ENCODE measurements at places on chromosomes 5 and 9.

GRCh38 chr5:109230369-109230768 is 179.4 kb downstream of the PJA2 start:
- no peaks in the 10 kb centered on the region for H3K4me1 ChIP-seq
- no peak overlapping the region for H3K4me3 ChIP-seq
- H3K27ac ChIP-seq: no peak overlapping the region
- H3K27me3 ChIP-seq: no peaks in the 10 kb centered on the region

- H3K4me3 ChIP-seq: peak overlapping the region; percentile 99
- H3K4me1 ChIP-seq: peaks cover 49% of the 10 kb centered on the region
- no peaks in the 10 kb centered on the region for H3K27me3 ChIP-seq
- H3K27ac ChIP-seq: peak overlapping the region; percentile 100
- H3K36me3 ChIP-seq: peaks cover 31% of the 10 kb centered on the region
These were observed 960 bp downstream of the CANX start for GRCh38 chr5:179699616-179700237.

DNA sequence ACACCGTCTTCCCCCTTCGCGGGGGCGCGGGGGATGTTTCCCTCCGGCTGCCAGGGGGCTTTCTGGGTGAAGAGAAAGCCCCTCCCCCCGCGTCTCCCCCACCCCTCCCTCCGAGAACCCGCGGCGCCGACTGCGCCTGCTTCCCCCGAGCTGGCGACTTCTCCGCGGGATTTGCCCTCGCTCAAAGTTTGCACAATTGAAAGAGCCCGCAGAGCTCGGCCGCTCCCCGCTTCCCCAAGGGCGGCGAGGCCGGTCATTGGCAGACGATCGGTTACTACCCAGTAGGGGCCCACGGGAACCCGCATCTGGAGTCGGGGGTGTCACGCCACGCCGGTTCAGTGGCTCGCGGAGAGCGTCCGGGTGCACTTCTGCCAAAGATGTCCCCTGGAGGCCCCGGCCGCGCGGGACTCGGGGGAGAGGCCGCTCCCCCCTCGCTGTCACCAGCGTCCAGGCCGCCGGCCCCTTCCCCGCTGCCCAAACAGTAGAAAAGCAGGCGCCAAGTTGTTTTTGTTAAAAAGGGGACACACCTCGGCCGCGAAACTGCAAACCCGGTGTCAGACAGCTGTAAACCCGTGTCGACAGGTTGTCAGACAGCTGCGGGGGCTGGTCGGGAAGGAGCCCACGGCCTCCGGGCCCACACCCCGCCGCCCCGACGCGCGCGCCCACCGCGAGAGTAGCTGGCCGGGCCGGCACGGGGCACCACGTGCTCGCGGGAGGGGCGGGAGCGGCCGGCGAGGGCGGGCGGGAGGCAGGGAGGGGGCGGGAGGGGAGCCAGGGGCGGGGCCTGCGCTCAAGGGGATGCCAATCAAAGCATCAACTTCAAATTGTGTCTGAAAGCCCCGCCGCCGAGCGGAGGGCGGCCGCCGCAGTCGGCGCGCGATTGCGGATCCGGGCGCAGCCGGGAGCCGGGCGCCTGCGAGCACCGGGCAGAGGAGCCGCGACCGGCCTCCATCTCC is at the start of gene IRX1:
IRX1 (plus strand) TSS at position 827 of the 956 bp plus-strand sequence. CDS start 274 bp downstream, outside the sequence.
- peaks cover 5% of the 10 kb centered on the region for H3K36me3 ChIP-seq
- H3K4me3 ChIP-seq: no peak within 1 kb of the TSS
- no peaks in the 10 kb centered on the region for H3K4me1 ChIP-seq
- peaks cover 64% of the 10 kb centered on the region for H3K27me3 ChIP-seq
- H3K27ac ChIP-seq: peak within 1 kb of the TSS; percentile 66

GRCh38 chr9:37920471-37921167 is 16.7 kb upstream of the SLC25A51 start:
- H3K36me3 ChIP-seq: no peaks in the 10 kb centered on the region
- no peaks in the 10 kb centered on the region for H3K27me3 ChIP-seq
- no peaks in the 10 kb centered on the region for H3K4me1 ChIP-seq
- DNase-seq: peak; percentile 12
- no peak overlapping the region for H3K4me3 ChIP-seq
- H3K27ac ChIP-seq: no peak overlapping the region

DNA sequence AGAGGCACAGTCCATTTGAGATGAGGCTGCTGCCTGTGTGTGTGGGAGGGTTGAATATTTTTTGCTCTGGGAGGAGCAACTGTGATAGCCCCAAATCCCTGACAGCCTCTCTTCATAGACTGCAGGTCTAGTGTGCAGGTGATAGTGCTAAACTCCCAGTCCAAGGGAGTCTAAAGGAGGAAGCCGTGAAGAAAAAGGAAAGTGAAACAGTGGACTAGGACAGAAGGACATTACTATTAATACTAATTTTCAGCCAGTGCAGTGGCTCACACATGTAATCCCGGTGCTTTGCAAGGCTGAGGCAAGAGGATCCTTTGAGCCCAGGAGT is 295.0 kb downstream of the PDE4D start:
- DNase-seq: no peak
- no peaks in the 10 kb centered on the region for H3K36me3 ChIP-seq
- H3K27ac ChIP-seq: peak overlapping the region; percentile 48

GRCh38 chr9:28668158-28668557 is 1094.9 kb upstream of the C9orf72 start:
- no peaks in the 10 kb centered on the region for H3K4me1 ChIP-seq
- DNase-seq: no peak
- H3K27ac ChIP-seq: no peak overlapping the region
- no peak overlapping the region for H3K4me3 ChIP-seq
- no peaks in the 10 kb centered on the region for H3K36me3 ChIP-seq

GRCh38 chr5:140342287-140342686 is 4.1 kb downstream of the HBEGF start:
- peak overlapping the region; percentile 85 for H3K4me3 ChIP-seq
- peak overlapping the region; percentile 98 for H3K27ac ChIP-seq
- DNase-seq: peak; percentile 69
- H3K36me3 ChIP-seq: peaks cover 57% of the 10 kb centered on the region

DNA sequence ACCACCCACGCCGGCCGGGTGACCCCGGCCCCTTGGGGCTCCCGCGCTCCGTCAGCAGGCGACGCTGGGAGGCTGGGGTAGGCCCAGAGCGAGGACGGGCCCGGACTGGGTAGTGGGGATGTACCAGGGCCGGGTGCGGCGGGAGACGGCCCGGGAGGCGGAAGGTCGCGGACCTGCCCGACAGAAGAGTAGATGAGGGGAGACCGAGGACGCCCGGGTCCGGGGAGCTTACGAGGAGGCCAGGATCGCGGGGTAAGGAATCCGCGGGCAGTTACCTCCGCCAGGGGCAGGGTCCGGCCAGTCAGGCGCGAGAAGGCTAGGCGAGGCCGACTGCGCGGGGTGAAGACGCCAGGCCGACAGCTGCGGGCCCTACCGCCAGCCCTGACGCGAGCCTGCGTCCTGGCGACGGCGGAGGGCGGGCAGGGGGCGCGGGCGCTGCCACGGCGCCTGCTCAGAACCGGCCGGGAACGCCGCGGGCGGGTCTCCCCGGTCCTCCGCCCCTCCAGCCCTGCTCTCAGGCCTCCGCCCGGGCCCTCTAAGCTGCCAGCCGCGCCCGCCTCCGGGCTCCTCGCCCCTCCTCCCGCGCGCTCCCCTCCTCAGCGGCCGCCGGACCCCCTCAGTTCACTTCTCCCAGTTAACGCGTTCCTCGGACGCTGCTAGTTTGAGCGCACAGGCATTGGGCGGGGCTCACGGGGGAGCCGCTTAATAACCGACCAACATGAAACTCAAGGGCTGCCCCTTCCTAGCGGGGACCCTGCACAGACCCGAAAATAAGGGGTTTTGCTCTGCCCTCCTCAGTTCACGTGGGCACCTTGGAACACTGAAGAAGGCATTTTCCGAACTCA is at the start of gene CPLANE1:
CPLANE1 (minus strand) TSS at position 407 of the 845 bp plus-strand sequence. CDS start 1,678 bp downstream, outside the sequence.
- no peaks in the 10 kb centered on the region for H3K27me3 ChIP-seq
- peaks cover 17% of the 10 kb centered on the region for H3K4me1 ChIP-seq
- H3K36me3 ChIP-seq: no peaks in the 10 kb centered on the region

DNA sequence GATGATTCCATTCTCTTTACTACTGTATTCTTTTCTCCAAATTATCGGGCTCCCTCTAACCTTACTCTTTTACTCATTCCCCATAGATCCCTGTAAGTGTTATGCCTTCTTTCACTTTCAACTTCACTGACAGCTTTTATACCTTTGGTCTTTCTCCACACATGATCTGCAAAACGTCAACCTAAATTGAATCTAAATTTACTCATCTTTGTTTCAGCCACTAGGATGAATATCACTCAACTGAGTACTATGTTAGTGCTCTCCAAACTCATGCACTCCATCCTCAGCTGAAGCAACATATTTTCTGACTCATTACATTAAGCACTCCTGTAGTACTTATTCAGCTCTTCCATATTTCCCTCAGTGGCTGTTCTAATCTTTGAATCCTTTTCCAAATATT is 133.4 kb downstream of the ADAMTS19 start:
- no peak for DNase-seq
- H3K4me3 ChIP-seq: no peak overlapping the region
- no peaks in the 10 kb centered on the region for H3K36me3 ChIP-seq
- H3K4me1 ChIP-seq: no peaks in the 10 kb centered on the region

GRCh38 chr5:61055434-61056006 is 106.7 kb downstream of the SMIM15 start:
- no peaks in the 10 kb centered on the region for H3K36me3 ChIP-seq
- peak; percentile 17 for DNase-seq
- no peaks in the 10 kb centered on the region for H3K27me3 ChIP-seq
- H3K4me3 ChIP-seq: no peak overlapping the region
- H3K4me1 ChIP-seq: no peaks in the 10 kb centered on the region
- no peak overlapping the region for H3K27ac ChIP-seq

- peaks cover 60% of the 10 kb centered on the region for H3K27me3 ChIP-seq
- H3K27ac ChIP-seq: peak overlapping the region; percentile 73
These were observed 3.9 kb upstream of the BARX1 start for GRCh38 chr9:93958819-93959682.

GRCh38 chr5:179533907-179534306 is 16.4 kb upstream of the RUFY1 start:
- peaks cover 4% of the 10 kb centered on the region for H3K36me3 ChIP-seq
- H3K4me3 ChIP-seq: peak overlapping the region; percentile 66
- peaks cover 24% of the 10 kb centered on the region for H3K4me1 ChIP-seq
- H3K27me3 ChIP-seq: peaks cover 5% of the 10 kb centered on the region

DNA sequence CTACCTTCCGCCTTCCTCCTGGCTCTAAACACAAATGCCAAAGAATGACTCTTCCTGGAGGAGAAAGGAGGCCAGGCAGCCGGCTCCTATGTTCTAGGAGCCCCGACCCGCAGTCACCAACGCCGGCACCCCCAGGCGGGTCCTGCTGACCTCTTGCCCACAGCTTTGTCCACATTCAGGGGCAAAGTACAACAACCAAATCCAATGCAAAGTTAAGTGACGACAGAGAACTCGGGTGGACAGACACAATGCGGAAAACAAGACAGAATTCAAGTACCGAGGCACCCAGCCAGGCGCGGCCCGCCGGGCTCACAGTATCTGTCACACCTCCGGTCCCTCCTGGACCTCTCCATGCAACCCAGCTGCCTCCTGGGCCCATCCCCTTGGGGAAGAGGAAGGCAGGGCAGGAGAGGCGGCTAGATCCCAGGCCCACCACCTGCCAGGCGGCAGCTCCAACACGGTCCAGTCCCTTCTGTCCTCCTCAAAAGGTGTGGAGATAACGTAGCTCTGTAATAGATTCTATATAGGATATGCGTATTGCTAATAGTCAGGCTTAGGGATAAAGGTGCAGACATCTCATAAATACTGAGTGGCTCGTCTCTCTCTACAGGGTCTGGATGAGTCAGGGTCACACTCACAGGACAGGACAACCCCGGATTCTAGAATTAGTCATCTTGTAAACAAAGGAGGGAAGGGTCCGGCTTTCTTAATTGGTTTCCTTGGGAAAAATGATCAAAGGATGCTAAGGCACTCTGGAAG is 46.9 kb upstream of the UBAC1 start:
- H3K27me3 ChIP-seq: no peaks in the 10 kb centered on the region
- H3K27ac ChIP-seq: no peak overlapping the region
- no peak for DNase-seq

DNA sequence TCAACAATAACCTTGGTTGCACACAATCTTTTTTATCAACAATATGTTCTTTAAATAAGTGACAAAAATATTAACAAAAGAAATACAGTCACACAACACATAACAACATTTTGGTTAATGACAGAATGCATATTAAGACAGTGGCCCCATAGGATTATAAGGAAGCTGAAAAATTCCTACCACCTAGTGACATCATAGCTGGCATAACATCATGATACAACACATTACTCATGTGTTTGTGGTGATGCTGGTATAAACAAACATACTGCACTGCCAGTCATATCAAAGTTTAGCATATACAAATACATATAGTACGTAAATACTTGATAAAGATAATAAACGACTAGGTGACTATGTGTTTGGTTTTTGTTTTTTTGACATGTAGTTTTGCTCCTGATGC is 344.8 kb upstream of the POU5F2 start:
- no peaks in the 10 kb centered on the region for H3K27me3 ChIP-seq
- no peak for DNase-seq
- H3K27ac ChIP-seq: no peak overlapping the region

DNA sequence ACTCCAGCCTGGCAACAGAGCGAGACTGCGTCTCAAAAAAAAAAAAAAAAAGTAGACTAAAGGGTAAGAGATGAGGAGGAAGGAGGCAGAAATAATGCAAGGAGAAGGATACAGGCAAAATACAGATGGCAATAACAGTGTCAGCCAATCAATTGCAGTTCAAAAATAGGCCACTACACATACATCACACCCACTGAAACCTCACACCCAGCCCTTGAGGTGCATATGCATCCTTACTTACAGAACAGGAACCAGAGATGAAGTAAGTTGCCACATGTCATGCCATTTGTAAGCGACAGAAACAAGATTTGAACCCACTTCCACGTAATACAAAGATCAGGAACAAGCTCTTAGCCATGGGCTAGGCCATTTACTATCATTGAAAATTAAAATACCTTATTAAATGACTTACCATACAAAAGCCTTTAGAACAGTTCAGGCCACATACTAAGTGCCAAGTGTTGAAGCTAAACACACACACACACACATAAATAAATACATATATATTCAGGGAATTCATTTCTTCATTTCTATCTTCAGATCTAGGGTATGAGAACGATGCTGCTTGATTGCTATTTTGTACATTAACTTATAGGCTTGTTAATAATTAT is 98.4 kb downstream of the FNBP1 start:
- peak; percentile 76 for DNase-seq
- H3K36me3 ChIP-seq: peaks cover 60% of the 10 kb centered on the region
- H3K27me3 ChIP-seq: no peaks in the 10 kb centered on the region
- peak overlapping the region; percentile 23 for H3K4me3 ChIP-seq
- peaks cover 60% of the 10 kb centered on the region for H3K4me1 ChIP-seq

DNA sequence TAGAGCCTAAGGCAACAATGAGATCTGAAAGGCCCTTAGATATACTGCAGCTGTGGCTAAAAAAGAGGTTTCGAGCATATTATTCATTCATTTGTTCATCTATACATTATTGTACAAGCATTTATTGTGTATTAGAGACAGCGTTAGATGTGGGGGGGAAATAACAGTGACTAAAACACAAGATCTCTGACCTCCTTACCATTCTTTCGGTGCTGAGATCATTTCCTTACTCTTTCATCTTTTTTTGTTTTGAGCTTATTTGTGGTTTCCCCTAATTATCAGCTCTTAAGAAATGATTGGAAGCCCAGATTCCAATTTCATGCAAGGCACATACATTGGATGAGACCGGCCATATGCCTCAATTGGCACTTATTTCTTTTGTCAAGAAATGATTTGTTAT is 113.2 kb downstream of the SEC61B start:
- peaks cover 4% of the 10 kb centered on the region for H3K4me1 ChIP-seq
- no peak overlapping the region for H3K4me3 ChIP-seq
- peaks cover 7% of the 10 kb centered on the region for H3K27me3 ChIP-seq
- no peaks in the 10 kb centered on the region for H3K36me3 ChIP-seq
